ENCODE measurements at places on chromosomes 12 and 14.

- DNase-seq = no peak
These were observed 441.8 kb upstream of the TMPO start for GRCh38 chr12:98073610-98074009.

DNA sequence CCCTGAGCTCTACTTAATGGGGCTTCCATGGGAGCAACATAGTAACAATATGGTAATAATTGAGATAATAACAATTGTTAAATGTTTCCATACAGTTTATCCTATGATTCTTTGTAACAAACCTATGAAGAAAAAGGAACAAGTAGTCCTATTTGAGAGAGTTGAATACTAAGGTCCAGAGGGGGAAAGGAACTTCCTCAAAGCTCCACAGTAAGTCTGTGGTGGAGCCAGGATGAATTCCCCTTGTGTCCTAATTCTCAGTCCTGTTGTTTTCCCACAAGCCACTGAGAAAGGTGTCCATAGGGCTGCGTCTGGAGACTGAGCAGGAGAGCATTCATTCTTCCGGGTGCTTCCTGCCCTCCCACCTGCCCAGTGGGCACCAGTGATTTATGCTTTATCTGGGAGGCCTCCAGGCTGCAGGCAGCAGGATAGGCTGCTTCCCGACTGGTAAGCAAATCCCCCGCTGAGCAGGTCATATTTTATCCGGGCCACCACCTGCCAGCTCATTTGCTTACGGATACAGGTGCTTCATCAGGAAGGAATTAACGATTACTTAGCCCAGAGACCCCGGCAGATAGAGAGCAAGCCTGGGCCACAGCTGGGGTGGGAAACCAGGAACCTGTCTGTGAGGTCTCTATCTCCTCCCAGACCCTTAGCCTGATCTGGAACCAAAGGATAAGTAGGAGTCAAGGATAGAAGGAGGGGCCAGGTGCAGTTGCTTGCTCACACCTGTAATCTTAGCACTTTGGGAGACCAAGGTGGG, 33.9 kb upstream of the FAM222A start:
- DNase-seq = no peak

GRCh38 chr12:131375261-131375971, 335.5 kb upstream of the SFSWAP start:
- no peak for DNase-seq

DNA sequence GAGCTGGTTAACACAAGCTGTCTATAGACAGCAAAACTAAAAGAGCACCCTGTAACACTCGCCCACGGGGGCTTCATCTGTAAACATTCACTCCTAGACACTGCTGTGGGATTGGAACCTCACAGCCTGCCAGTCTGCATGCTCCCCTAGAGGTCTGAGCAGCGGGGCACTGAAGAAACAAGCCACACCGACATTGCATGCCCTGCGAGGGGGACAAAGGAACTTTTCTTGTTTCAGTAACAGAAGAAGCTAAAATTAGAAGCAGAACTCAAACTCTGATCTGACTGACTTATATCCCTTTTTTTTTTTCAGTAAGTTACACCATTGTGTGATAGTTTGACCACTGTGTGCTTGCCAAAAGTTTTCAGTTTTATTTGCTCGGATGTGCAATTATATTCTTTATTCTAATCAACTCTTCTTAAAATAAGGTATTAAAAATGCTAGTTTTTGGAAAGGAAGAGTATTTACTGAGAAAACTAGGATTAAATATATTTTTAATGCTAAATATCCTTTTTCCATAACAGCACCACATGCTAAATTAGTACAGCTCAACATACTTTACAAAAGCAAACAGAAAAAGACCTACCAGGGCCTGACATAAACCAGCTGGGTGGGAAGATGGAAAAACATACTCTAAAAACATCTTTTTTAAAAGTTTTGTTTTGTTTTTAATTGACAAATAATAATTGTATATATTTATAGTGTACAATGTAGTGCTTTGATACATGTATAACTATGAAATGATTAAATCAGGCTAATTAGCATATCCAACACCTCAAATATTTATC, 100.2 kb downstream of the EPS8 start:
- DNase-seq = peak; percentile 46

DNA sequence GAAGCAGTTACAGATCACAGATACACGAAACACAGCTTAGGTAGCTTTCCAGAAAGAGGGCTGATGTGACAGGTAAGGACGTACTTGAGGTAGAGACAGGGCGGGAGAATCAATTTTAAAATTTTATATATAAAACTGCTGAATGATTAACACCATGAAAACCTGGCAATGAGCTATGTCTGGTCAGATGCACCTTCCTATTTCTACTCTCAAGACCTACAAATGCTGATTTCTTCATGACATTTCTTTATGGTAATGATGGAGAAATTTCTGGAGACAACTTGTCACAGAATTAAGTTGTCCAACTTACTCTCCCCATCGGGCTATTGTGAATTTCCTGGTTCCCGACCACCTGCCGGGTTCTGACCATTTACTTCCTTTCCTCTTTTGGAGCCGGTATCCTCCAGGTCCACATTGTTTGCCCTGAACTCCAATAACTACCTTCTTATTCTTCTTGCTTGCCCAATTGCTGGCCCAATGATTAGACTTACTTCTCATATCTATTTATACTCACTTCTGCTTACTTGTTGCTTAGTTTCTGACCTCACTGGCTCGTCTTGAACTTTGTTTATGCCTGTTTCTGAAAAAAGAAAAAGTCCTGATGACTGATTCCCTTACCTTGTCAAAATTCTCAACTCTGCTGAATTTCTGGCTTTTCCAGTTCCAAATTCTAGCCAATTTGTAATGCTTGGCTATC, 12.8 kb upstream of the ATP2B1 start:
- no peak for DNase-seq

GRCh38 chr12:47576289-47576945, 129.4 kb downstream of the RPAP3 start:
- no peak for DNase-seq

Measured in RPMI7951 (cell line).